ENCODE measurements at places on chromosomes 2 and 18.

DNA sequence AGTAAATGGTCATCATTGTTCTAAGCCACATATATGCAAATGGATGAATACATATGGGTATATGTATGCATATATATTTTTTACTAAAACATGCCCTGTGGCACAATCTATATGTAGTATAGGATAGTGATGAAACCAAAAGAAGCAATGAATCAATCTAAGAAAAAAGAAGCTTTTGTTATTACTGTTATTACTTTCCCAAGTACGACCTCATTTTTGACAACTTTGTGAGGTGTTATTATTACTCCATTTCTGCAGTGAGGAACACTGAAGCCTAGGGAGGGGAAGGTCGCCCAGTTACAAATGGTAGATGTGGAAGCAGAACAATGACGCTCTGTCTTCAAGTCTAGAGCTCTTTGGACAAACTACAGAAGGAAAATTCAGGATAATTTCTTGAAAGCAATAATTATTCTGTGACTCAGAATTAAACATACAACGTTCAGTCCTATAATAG, 38.3 kb downstream of the STAT4 start:
- no peak for DNase-seq

GRCh38 chr2:107553539-107553938, 273.2 kb upstream of the RGPD4 start:
- no peak for DNase-seq

DNA sequence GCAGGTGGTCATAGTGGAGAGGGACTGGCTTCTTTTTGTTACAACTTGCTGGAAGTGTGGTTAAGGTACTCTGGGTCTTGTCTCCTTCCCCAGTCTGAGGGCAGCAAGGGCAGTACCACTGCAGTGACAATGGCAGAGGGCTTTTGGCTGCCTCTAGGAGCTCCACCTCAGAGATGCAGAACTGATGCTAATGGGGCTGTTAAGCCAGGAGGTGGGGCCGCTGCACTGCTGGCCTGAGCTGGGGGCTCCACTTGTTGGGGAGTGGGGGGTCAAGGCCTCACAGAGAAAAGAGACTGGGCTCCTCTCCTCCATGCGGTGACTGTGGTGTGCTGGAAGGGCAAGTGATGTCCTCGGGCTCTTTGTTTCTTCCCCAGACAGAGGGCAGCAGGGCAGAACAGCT, 135.7 kb downstream of the DSEL start:
- DNase-seq = no peak

DNA sequence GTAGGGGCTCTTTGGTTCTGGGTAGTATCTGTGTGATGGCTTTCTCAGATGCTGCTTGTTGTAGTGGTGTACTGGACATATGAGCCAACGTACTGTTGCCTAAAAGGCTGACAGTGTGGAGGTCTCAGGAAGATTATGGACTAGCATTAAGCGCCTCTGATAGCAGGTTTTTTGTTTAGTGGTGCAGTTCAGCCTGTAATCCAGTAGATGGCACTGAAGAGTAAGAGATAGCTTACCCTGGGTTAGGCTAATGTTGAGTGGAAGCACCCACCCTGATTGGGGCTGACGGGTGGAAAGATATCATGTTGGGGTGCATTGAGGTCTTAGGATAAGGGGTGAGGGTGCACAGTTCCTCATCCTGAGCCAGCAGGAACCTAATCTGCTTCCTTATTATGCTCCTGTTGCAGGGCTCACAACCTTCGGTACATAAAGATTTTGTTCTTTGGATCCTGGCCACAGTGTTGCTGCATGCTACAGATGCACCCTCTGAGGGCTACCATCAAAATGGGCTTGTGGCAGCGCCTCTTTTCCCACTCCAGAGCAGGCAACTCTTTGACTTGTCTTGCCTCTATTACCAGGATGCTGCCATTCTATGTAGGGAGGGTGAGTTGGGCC, 79.6 kb downstream of the MSTN start:
- no peak for DNase-seq

GRCh38 chr2:164430166-164430783, 191.0 kb downstream of the GRB14 start:
- DNase-seq = no peak

DNA sequence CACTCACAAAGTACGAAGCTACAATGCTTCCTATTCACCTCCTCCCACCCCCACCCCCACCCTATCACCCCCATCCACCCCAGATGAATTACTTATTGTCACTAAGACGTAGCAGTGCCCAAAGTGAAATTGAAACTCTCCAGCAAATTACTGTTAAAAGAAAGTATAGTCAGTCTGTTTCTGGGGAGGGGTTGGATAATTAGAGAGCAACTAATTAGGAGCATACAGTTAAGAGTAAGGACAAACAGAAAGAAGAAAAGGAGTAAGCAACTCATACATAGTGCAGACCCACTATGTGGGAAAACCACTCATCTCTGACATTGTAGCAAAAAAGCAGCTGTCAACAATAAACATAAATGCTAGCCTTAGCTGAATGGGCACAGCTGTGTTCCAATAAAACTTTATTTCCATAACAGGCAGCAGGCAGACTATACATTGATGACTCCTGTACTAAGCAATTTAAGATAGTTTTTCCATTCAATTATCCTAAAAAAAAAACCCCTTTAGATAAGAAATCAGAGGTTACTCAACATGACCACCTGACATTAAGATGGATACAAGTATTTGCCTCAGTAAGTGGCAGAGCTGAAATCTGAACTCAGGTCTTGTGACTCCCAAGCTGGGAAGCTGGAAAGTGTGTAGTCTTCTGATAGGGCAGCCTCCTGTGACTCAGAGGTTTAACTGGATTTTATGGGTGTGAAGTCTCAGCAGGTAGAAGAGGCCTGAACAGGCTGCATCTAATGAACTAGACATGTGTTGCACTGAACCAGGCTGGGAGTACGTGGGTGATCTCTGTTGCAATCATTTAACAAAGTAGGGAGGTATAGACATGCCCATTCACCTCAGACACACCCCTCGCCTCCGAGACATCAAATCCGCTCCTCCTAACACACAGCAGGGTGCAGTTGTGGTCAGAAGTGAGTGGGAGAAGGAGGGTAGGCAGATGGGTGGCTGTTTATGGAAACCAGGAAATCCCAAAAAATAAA, 171.8 kb upstream of the KLF7 start:
- no peak for DNase-seq

- no peak for DNase-seq
These were observed 254.2 kb downstream of the CDH2 start for GRCh38 chr18:27922780-27923179.

Data from stimulated activated CD8-positive, alpha-beta memory T cell treated with anti-CD3 and anti-CD28 coated beads, Interleukin-7, amount 100 ng/mL, for 1 hour (primary cell).